ENCODE measurements at places on chromosomes 6 and 20.

- DNase-seq: no peak
Observed at GRCh38 chr6:82862543-82862942, 203.1 kb downstream of the UBE3D start.

- DNase-seq: no peak
Observed at GRCh38 chr6:40640599-40641227, 53.5 kb upstream of the LRFN2 start.

- DNase-seq: no peak
Observed at GRCh38 chr6:85408039-85408438, 41.8 kb upstream of the NT5E start.

- DNase-seq: no peak
Observed at GRCh38 chr20:24741493-24742072, 207.5 kb upstream of the CST7 start.

DNA sequence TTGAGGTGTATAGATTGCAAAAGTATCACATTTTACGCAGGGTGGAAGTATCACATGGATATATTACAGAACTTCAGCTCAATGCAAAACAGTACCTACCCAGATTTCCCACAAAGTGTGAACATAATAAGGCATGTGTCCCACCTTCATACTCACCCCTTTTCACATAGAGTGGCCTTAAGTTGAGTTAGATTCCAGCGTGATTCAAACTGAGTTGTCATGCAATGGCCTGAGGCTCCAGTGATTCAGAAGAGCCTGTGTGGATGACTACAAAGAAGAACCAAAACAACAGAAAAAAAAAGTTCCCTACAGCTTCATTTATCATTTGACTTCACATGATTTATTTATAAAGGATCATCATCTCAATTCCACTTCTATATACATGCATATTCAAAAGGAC is 309.7 kb downstream of the SLC35F1 start:
- no peak for DNase-seq

DNA sequence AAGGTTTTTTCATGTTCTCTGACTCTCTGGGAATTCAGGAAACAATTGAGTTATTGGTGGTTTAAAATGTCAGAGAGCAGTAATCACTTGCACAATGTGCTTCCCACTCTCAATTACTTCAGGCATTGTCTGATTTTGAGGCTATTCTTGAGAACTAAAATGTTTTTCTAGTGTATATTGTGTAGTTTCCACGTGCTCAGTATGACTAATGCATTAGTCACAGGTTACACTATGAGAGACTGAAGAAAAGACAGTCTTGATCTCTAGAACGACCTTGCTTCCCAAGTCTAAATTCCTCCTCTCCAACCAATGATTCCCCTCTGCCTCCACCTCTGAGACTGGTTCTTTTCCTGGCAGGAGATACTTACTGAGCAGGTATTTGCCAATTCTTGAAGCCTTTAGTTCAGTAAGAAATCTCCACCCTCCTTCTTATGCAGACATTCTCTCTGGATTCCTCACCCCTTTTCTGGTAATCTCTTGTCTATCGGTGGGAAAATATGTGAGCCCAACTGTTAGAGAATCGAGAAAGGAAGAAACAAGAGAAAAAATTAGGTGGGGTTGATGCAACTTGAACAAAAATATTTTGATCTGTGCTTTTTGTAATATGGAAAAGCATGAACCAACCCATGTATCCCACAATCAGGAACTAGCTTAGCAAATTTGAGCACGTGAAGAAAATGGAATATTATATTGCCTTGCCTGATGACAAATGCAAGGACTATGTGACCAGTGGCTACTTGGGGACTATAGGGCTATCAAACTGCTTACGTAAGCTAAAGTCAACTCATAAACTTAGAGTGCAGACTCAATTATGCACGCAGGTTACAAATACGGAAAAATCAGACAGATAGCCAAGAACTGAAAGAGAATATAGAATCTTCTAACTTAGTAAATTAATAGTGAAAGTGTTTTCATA is 61.1 kb upstream of the SLC22A16 start:
- DNase-seq: no peak

DNA sequence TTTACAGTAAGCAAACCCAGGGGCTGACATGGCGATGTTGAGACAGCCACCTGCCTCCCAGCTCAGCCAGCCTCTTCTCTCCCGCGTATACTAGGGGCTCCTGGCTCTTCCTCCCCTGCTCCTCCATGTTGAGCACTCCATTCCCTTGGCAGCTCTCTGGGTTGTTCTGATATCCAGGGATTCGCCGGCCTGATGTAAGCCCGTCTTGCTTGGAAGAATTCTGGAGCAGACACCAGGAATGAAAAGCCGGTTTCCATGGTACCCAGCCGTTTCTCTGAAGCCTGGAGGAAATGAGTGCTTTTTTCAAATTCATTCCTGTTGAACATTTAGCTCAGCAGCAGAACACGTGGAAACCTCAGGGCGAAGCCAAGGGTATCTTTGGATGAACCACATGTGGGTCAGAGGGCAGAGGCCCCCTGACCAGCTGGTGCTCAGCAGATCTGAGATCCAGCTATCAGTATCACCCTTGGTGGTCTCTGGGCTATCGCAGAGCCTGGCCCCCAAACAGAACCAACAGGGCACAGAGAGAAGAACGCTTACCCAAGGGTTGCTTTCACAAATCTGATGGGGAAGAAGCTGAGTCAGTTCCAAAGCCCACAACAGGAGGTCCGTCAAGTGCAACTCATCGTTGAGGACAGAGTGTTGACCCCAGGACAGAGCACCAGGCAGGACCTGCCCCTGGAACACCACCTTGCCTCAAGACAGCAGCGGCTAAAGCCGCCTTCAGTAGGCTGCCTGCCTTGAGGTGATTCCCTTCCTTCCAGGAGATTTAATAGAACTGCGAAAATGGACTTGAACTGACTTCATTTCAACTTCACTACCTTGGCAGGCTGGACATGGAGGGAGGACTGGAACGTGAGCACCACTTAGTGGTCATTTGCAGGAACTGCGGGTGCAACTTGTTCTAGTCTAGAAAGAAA is 96.1 kb upstream of the RIN2 start:
- DNase-seq: peak; percentile 68

DNA sequence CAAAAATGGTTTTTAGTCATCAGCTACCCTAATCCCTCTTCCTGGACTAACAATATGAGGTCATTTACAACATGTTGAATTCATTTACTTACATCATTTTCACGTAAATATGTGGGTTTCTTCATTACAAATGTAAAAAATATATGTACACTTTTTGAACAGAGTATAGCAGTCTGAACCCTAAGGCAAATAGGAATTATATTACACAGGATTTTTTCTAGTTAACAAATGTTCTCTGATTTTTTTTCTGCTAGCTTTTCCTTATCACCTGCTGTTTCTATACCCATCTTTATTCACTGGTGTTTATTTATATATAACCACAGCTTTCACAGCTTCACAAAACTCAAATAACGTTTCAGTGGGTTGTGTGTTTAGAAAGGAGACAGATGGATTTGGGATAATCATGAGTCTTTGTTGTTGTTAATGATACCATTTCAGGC is 21.0 kb upstream of the CD2AP start:
- DNase-seq: no peak

DNA sequence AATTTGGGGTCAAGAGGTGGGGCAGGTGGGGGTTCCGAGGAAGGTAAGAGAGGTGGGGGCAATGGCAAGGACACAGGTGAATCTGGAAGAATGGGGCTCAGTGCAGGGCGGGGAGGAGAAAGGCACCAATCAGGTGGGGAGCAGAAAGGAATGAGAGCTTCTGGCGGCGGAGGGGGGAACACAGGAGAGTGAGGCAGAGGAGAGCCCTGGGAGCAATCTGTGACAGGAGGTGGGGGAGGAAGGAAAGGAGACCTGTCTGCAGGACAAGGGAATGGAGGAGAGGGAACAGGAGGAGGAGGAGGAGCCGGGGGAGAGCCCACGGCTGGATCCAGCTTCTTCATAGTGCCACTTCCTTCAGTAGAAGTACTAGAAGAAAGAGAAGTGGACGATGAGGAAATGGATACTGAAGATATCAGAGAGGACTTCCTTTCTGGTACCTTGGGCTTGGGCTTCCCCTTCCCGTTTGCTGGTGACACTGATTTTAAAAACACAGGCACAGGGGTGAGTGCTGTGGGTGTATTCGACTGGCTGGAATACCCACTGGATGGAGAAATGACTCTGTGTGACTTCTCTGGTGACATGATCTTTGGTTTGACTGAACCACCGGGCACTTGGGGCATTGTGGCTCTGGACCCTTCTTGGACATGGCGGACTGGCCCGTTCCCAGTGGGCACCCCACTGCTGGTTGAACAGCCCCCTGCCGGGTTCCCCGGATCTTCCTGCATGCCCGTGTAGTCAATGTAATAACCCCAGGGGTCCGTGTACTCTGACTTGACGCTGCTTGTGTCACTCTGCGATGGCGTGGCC is 27.4 kb downstream of the HEBP2 start:
- no peak for DNase-seq

- no peak for DNase-seq
Observed at GRCh38 chr6:130888246-130888645, 61.0 kb downstream of the SMLR1 start.

DNA sequence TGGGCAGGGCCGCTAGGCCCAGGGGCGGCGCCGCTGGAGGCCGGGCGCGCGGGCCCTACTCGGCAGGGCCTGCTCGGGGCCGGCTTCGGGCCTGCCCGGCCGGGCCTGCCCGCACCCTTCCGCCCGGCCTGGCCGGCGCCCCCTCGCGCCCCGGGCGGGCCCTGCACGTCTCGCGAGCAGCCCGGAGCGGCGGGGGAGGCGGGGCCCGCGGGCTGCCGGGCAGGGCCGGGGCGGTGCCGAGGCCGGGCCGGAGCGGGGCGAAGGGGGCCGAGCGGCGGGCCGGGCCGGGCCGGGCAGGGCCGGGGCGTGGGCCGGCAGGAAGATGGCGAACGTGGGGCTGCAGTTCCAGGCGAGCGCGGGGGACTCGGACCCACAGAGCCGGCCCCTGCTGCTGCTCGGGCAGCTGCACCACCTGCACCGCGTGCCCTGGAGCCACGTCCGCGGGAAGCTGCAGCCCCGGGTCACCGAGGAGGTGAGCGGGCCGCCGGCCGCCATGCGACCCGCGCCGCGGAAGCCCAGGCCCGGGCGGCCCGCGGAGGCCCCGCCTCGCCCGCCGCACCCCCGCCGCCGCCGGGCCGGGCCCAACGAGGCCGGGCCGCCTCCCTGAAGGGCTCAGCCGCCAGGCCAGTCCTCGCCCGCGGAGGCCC is at the start of gene NPEPL1:
NPEPL1 (plus strand) TSS at position 222 of the 647 bp plus-strand sequence; CDS start at position 323, 101 bp downstream.
- DNase-seq: peak; percentile 81

GRCh38 chr20:10447028-10447427 is 11.9 kb downstream of the SLX4IP start:
- DNase-seq: no peak

DNA sequence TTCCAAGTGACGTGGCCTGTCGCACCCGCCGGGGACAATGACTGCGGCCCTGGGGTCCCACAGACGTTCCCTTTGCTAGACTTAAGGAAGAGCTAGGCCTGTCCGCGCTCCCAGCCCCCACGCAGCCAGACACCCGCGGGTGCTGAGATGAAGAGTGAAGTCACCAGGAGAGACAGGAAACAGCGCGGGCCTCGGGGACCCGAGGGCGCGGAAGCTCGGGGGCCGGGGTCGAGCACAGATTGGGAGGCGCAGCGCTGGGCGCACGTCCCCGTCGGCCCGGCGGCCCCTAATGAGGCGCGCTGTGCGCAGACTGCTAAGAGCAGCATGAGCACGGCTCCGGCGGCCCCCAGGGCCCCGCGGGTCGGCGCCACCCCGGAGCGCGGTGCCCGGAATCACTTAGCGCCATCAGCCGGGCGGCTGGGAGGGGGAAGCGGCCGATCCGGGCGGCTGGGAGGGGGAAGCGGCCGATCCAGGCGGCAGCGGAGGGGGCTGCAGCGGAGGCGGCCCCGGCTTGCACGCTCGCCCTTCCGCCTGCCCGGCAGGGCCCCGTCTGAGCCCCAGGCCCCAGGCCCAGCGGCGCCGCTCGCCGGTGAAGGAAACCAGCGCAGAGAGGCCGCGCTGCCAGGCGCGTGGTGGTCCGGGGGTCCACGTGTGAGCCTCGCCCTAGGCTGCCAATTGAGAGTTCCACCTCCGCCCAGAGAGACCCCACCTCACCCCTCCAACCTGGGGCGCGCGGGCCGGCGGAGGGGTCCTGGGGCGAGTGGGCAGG is 8.3 kb upstream of the AVP start:
- no peak for DNase-seq

DNA sequence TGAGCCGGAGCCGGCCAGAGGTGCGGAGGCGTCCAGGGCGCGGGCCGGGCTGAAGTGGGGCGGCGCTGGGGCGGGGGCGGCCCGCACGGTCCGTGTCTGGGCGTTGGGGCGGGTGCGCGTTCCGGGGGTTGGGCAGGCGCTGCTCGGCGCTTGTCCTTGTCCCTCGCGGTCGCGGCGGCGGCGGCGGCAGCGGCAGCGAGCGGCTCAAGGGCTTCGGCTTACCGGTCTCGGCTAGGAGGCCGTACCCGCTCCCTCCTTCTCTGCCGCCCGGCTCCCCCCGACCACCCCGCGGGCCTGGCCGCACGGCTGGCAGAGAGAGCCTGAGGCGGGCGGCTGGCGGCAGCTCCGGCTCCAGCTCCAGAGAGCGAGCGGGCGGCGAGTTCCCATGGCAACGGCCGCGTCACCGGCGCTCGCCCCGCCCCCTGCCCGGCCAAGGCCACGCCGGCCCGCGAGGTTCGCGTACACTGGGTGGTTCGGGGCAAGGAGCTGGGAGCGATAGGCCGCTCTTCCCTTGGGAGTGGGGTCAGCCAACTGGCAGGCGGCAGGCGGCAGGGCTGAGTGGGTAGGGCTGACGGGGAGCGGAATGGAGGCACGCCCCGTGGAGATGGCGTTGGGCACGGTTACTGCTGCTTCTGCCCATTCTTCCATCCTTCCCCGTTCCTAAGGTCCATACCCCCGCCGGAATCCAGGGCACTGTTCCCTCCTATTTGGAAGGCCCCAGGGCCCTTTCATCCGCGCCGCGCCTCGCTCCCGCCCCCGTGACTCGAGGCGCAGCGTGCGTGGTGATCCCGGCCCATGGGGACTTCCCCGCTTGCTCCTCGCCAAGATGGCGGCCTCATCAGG is at the start of gene LRRC73:
LRRC73 (minus strand) TSS at position 363 of the 843 bp plus-strand sequence. CDS start 561 bp downstream, outside the sequence.
- peak; percentile 97 for DNase-seq

- DNase-seq: no peak
Observed at GRCh38 chr20:57996465-57996864, 232.0 kb downstream of the ANKRD60 start.

DNA sequence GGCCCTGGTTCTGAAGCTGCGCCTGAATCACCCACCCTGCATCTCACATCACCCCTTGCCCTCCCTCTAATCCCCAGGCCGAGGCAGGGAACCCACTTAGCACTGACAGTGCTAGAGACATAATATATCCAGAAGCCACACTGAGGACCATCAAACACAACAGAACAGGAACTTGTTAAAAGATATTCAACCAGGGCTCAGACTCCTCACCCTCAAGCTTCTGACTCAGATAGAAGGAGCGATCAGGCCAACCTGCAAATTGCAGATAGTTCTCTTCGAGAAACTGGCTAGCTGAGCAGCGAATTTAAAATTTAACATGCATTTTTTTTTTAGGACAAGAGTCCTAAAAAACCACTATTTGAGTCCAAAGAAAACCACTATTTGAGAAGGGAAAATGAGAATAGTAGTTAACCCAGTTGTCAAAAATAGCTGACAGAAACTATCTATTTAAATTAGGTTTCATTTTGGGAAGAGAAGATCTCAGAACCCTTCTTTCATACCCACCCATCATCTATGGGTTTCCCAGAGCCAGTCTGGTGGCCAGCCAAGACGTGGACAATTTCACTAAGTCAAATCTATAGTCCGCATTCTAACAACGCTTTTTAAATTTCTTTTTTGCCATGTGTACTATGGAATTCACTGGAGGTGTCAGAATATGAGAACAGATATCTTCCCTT is 95.6 kb downstream of the OPRM1 start:
- DNase-seq: no peak

GRCh38 chr6:52927451-52927850 is 18.0 kb upstream of the GSTA3 start:
- no peak for DNase-seq

- DNase-seq: peak; percentile 23
Observed at GRCh38 chr20:50784464-50784863, 10.4 kb upstream of the BCAS4 start.

- DNase-seq: no peak
Observed at GRCh38 chr6:129486327-129486726, 223.7 kb downstream of the ARHGAP18 start.

Data from aorta (tissue), 5 donors.